CD4-positive, alpha-beta T cell treated with Interferon alpha-2 for 1 hour (primary cell): ENCODE measurements at places on chromosomes 6 and 20.

DNA sequence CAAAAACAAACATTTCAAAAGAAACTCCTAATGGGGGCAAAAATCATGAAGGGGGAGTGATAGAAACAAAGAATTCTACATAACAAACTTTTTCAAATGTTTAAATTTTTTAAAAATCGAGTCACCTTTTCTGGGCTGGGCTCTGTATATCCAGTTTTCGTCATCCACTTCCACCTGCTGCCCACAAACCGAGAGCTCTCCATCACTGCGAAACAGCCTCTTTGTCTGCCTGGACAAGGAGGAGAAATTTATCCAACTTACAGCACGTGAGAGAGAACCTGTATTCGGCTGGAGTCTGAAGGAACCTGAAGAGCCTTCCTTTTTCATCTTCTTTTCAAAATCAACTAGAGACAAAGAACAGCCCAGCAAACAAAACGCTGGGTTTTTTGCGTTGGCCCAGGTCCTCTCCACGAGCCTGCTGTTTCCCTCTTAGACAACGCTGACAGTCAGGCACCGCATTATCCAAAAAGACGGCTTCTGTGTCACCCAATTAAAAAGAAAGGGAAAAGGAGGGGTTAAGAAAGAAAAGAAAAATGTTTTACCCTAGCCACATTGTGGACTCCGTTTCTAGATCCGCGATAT lies 72.4 kb upstream of the NHSL1 start:
- no peak for DNase-seq

DNA sequence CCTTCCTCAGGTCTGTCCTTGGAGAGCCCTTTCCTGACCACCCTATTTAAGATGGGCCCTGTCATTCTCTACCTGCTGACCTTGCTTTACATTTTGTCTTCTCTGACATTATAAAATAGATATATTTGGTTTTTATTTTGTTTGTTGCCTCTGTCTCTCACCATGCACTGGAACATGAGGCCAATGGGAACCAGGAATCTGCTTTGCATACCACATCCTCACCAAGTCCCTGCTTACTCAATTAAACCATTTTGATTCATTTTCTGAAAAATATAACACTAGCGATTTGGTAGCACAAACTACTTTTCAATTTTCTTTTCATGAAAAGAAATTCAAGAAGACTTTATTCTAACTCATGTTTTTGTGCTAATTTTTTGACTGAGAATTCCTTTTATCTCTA lies 32.8 kb upstream of the POPDC3 start:
- DNase-seq, result no peak

GRCh38 chr6:160240691-160241084 lies 17.9 kb downstream of the SLC22A2 start:
- no peak for DNase-seq

DNA sequence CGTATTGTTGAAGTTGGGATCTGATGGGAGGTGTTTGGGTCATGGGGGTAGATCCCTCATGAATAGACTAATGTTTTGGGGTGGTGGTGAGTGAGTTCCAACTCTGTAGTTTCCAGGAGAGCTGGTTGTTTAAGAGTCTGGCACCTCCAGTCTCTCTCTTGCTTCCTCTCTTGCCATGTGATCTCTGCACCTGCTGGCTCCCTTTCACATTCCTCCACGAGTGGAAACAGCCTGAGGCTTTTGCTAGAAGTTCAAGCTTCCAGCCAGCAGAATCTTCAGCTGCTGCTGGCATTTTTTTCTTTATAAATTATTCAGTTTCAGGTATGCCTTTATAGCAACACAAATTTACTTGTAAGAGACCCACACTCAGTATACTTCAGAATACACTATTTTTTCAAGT lies 1021.6 kb downstream of the EYS start:
- DNase-seq, result no peak

DNA sequence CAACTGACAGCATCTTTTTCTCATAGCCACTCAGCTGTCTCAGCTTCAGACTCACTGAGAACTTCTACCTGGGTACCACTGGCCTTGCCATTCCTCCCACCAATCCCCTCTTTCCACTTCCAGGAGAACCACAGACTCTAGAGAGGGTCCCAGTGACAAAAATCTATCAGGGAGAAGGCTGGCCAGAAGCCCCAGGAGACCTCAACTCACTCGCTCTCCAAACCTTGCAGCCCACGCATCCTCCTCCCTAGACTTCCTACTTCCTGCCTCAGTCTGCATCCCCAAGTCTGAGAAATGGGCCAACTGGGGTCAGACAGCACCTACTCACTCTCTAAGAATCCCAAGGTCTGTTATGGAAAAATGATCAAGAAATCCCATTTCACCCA lies 1.2 kb downstream of the TMEM239 start:
- DNase-seq, result no peak

GRCh38 chr6:3269281-3269975 lies 10.7 kb downstream of the PSMG4 start:
- DNase-seq, result no peak

DNA sequence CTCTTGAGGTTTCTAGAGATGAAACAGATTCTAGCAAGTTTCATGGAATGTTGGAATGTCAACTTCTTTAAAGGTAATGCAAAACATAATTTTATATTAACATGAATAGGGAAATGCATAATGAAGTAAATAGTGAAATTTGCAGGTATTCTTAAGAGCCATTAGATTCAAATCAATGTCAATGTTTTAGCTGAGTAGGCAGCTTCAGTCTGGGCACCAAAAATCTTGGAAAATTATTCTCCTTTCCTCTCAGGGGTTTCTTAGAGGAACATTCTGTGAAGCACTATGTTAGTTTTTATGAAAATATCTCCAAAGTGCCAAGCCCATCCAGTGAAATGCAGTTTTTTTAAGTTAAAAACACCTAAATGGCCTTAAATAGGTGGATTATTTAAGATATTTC lies 300.8 kb downstream of the PAX1 start:
- DNase-seq, result no peak

GRCh38 chr6:67888886-67889681 lies 746.0 kb upstream of the ADGRB3 start:
- no peak for DNase-seq

- DNase-seq, result peak; percentile 75
Observed at GRCh38 chr6:53484476-53485280, 60.2 kb downstream of the GCLC start.

DNA sequence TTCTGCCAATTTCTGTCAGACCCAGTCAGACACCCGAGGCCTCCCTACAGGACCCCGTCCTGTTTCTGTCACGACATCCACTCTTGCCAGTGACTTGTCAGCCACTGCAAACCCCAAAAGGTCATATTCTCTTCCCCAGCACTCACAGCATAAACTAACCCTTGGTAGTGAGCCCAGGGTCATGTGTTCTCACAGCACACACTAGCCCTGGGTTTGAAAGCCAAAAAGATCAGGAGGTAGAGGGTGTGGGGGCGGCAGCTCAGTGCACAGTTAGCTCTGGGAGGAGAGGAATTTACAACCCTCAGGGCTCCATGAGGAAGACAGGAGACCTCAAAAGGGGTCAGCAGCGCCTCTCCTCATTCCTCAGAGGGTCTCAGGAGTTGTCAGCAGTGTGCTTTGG lies 9.9 kb upstream of the SNX9 start:
- no peak for DNase-seq

- DNase-seq, result no peak
Observed at GRCh38 chr20:45852326-45852725, 4.9 kb downstream of the ACOT8 start.

GRCh38 chr20:20368418-20369249 lies 730 bp downstream of the INSM1 start:
- no peak for DNase-seq

DNA sequence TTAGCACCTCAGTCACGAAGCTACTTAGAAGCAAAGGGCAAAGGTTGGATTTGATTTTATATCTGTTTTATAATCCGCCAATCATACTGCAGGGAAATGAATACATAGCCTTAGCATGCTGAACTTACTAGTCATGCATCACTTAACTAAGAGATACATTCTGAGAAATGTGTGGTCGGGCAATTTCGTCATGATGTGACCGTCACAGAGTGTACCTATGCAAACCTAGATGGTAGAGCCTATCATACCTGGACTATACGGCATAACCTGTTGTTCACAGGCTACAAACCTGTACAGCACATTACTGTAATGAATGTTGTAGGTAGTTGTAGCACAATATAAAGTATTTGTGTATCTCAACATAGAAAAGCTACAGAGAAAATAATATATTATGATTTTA lies 345.2 kb upstream of the RGS17 start:
- DNase-seq, result no peak

DNA sequence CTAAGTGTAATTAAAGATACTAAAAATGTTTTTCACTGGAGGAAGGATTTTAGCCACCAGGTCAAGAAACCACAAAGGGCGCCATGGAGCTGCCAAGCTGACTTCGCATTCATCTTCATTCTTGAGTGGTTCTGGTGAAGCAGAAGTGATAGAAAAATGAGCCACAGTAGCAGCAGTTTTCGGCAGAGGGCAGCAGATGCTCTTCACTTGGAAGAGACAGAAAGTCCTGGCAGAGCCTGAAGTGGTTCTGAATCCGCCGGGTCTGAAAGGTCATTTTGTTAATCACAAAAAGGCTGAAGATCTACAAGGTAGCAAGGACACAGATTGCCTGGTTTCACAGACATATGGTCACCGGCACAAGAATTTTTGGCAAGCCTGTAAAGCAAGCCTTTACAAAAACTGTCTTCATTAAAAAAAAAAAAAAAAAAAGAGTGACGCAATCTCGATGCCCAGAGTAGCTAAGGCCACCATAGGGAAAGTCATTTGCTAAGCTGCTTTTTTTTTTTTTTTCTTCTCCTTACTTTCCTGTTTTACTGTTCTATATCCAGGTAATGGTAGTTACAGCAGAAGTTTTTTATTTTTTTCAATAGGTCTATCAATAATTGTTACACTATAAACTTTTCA lies 345.1 kb upstream of the AGPAT4 start:
- DNase-seq, result no peak

DNA sequence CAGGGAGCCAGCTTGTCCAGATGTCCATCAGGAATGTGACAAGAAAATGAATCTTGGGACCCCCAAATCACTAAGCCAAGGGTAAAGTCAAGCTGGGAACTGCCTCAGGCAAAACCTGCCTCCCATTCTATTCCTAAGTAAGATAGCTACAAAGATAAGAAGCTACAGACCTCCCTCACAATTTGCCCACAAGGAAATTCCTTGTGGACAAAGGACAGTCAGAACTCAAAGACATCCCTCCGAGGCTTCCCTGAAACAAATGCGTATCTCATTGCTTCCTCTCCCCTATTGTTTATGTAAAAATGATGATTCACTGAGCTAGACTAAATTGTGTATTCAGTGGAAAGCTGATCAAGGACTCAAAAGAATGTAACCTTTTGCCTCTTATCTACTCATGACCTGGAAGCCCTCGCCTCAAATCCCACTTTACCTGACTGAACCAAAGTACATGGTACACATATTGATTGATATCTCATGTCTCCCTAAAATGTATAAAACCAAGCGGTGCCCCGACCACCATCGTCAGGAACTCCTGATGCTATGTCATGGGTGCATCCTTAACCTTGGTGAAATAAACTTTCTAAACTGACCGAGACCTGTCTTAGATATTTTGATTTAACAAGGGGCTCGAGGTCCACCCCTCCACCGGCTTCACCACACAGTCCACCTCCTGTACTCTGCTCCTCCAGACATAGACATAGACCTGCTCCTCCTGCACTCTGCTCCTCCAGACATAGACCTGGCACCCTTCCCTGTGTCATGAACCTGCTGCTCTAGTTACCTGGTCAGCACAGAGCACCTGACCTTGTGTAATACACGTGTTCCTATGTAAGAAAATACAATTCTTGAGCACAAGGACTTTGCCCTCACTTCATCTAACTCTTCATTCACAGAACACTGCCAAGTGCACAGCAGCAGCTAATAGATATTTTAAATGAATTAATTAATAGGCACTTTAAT lies 81.4 kb downstream of the WDR27 start:
- no peak for DNase-seq

DNA sequence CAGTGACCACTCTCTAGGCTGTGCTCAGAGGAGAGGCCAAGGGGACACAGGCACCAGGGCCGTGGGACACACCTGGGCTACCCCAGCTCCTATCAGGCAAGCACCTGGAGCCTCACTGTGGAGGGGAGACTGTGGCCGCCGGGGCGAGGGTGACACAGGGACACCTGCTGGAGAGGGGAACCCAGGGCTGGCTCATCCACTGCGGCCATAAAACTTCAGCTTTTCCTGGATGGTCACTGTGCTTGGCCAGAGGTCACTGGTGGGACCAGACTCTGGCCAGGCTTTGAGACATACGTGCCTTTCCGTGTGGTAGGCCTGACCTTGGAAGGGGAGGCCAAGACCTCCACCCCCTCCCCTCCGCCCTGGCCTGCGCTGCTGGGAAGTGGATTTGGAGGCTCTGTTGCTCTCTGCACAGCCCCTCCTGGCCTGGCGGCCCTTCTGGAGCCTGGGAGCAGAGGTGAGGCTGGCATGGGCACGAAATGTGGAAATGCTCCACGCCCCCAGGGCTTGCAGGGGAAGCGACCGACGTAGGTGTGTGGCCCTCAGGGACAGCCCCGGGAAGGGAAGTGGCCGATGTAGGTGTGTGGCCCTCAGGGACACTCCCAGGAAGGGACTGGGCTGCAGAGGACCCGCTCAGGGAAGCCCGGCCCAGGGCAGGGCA lies 42.9 kb upstream of the BHLHE23 start:
- no peak for DNase-seq

GRCh38 chr20:44728801-44729443 lies 13.8 kb downstream of the CCN5 start:
- no peak for DNase-seq
